ENCODE measurements at places on chromosomes 5 and 9.

- DNase-seq, result no peak
Observed at GRCh38 chr9:87516222-87516925, 18.7 kb downstream of the DAPK1 start.

GRCh38 chr9:7117676-7118561 is 360.1 kb downstream of the KDM4C start:
- no peak for DNase-seq

DNA sequence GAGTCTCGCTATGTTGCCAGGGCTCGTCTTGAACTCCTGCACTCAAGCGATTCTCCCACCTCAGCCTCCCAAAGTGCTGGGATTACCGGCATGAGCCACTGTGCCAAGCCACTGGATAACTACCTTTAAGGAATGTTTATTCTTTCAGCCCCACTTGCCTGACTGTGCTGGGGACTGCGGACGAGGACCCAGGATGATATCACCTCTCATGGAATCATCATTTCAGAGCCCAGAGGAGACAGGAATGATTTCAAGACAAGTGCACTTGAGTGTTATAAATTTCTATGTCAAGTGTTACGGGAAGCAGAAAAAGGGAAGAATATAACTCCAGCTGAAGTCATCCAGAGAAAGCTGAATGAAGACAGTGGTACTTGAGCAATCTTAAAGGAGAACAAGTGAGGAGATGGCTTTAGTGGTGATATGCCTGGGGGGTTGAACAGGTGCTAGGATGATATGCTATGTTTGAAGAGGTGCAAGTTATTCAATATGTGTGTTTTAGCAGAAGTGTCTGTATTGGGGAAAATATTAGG is 109.3 kb downstream of the DCP2 start:
- no peak for DNase-seq

- no peak for DNase-seq
Observed at GRCh38 chr5:151096001-151096373, 15.2 kb upstream of the TNIP1 start.

GRCh38 chr5:150246835-150247234 is 42.7 kb downstream of the CAMK2A start:
- DNase-seq, result no peak

- DNase-seq, result no peak
Observed at GRCh38 chr9:130576176-130576575, 3.2 kb upstream of the FUBP3 start.

DNA sequence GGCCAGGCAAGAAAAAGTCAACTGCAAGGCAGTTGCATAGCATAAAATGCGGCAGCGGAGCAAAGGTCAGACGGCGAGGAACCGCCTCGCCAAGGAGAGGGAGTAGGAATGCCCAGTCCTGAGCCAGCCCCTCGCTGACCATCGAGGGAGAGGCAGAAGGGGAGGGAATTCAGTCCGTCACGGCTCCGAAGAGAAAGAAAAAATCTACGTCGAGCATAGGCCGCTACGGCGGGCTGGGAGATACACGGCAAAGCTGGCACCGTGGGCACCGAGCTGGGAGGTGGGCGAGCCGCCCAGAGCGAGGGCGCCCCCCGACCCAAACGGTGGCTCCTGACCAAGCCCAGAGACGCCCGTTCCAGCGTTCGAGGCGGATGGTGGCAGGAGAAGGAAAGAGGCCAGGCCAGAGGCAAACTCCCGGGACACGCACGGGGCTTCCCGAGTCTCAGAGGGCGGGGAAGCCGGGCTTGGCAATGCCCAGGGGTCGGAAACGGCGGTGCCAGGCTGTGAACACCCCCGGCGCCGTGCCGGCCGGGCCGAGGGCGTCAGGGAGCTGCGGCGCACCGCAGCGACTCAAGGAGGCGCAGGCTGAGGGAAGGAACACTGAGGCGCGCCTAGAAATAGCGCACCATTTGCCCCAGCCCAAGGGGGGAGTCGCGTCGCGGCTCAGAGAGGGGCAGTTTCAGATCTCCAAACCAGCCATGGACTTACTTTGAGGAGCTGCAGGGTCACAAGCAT is 518 bp downstream of the SPRY4 start:
- DNase-seq, result no peak

DNA sequence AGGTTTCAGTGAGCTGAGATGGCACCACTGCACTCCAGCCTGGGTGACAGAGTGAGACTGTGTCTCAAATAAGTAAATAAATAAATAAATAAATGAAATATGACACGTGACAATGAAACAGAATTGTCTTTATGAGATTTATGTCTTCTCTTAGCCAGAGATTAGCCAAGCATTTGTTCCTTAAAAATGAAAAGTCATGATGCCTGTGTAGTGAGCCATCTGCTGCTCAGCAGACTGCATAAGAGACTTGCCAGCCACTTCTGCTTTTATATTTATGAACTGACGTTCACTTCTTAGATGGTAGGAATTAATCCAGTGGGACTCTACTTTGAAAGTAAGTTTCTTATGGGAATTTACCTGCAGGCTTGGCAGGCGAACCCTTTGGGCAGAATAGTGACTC is 227.4 kb downstream of the NR3C1 start:
- no peak for DNase-seq

GRCh38 chr9:89725271-89725670 is 120.5 kb downstream of the GADD45G start:
- no peak for DNase-seq

GRCh38 chr9:70056211-70056944 is 12.7 kb downstream of the MAMDC2 start:
- no peak for DNase-seq

- no peak for DNase-seq
Observed at GRCh38 chr5:159440968-159441367, 110.7 kb upstream of the IL12B start.

- DNase-seq, result no peak
Observed at GRCh38 chr9:136769710-136770191, 5.4 kb upstream of the LCN15 start.

- no peak for DNase-seq
Observed at GRCh38 chr9:91847581-91848091, 102.4 kb downstream of the ROR2 start.

DNA sequence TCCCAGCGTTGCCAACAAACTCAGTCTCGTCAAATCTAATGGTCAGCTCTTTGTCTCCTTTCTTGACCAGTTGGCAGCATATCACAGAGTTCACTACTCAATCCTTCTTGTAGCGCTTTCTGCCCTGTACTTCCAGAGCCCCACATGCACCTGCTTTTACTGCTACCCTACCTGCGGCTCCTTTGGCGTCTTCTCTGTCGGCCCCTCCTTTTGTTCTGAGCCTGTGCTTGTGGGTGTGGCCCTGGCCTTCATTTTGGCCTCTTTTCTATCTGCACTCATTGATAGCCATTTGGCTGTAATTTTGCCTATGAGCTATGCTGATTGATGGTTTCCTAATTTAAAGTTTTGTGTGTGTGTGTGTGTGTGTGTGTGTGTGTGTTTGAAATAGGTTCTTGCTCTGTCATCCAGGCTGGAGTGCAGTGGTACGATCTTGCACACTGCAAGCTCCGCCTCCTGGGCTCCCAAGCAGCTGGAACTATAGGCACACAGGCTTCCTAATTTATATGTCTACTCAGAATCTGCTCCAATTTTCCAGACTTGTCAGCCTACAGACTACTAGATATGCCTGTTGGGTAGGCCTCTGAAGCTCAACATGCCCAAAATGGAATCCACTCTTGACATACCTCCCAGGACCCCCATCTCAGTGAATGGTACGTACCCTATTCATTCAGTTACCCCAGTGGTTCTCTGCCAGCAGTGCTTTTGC is 32.3 kb downstream of the ARPC5L start:
- DNase-seq, result no peak

DNA sequence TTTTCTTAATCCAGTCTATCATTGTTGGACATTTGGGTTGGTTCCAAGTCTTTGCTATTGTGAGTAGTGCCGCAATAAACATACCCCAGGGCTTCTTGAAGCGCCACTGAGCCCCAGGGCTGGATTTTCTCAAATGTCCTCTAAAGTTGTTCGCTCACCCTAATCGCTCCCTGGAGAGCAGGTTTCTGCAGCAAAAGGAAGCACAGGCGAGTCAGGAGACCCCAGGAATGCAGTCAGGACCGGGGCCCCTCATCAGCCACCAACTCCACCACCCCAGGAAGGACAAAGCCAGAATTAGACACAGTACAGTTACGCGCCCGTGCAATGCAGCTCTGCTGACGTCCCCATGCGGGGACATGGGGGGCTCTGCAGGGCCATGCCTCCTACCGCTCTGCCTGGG is 15.7 kb upstream of the OBP2B start:
- no peak for DNase-seq

- no peak for DNase-seq
Observed at GRCh38 chr9:93136011-93136440, 2.0 kb upstream of the NINJ1 start.

DNA sequence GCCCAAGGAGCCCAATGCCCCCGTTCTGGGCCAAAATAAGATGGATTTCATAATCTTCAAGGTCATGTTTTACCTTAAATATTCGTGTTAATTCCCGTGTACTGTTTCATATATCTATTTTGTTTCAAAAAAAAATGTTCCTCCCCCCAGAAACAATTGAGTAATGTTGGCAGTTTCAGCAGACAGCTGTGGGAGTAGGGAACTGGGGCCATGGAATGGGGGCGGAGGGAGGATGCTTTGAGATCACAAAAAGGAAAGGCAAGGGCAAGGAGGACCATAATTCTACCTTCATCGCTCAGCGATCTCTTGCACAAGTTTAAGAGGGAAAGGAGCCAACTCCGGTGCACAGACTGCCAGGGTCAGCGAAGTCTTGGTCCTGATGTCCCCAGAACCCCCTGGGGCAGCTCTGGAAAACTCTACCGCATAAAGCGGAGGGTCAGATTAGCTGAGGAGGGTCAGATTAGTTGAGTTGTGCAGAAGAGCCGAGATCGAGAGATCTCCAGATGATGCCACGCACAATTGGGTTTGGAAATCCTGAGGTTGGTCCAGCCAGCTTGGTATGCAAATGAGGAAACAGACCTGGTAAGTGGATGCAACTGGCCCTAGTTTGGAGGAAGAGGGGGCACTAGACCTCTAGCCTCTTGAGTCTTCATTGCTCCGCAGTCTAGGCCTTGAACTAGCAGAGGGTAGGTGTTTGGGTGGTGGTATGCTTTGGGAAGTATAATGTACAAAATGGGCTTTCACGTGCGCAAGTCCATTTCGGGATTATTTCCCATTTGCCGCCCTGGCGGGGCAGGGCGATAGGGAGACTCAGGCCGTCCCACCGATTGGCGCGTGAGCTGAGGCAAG is 24.0 kb downstream of the CDKN2A start:
- no peak for DNase-seq

- DNase-seq, result no peak
Observed at GRCh38 chr5:139702548-139702947, 54.4 kb downstream of the CXXC5 start.

DNA sequence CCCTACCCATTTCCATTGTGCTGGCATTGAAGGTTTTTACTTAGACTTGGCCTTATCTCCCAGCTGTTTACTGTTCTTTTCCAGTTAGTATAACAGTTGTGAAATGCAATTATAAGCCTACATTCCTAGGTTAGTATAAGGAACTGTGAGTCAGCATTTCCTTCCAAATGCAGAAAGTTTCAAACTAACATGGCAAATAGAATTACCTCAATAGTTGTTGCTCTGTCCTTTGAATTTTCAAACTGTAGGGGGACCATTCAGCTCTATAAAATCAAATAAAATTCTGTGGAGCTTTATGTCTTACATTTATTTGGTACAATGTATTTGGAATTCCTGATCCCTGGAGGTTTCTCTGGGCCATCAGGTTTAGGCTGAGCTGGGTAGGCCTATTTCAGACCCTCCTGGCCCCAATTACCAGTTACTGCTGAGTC is 47.2 kb downstream of the ARHGEF28 start:
- DNase-seq, result no peak

DNA sequence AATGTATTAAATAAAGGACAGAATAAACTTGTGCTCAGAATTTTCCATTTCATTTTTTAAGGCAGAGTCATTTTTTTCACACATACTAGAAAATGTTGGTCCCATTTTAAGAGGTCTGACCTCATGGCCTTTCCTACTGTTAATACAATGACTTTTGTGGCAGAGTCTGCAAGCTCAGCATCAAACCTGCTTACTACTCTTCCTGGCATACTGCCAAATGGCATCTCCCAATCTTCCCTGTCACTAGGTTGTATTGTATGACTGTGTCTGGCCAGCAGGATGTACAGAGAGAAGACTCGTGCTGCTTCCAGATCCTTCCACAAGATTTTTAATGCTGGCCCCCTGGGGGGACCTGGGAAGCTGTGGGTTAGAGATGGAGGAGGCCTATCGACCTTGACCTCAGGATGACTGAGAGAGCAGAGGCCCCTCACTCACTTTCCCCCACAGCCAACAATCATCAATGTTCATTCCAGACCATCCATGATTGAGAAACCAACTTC is 64.7 kb downstream of the BARX1 start:
- no peak for DNase-seq

DNA sequence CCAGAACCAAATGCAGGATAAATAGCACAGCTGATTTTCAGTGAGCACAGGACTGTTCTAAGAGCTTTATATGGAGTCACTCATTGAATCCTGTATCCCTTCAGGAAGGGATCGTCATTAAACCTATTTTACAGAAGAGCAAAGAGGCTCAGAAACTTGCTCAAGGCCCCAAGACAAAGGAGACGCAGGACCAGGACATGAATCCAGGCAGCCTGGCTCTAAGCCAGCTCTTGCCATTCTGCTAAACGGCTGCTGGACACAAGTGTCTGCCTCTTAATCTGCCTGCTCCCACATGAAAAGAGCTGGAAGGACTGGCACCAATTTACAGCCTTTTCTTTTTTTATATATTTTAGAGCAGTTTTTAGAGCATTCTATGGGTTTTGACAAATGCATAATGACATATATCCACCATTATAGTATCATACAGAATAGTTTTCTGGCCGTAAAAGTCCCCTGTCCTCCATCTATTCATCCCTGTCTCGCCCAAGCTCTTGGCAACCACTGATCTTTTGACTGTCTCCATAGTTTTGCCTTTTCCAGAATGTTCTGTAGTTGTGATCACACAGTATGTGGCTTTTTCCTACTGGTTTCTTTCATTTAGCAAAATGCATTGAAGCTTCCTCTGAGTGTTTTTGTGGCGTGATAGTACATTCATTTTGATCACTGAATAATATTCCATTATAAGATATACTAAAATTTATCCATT is 37.5 kb downstream of the RETREG1 start:
- DNase-seq, result no peak

DNA sequence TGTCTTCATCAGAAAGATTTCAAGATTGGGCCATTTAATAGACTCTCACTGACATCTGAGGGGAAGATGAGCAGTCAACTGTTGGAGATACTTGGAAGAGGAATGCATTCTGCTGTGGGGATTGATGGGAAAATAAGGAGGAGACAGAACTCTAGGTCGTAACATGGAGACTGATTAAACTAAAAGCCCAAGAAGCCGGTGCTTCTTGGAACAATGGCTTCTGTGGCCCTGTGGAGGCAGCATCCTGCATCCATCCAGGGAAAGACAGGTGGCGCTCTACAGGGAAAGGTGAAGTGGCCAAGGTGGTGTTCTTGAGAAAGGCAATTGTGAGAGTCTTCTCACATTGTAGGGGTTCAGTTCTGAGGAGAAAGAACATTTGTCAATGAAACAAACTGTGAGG is 31.3 kb downstream of the ZFAND5 start:
- no peak for DNase-seq

- no peak for DNase-seq
Observed at GRCh38 chr5:143072734-143073133, 302.6 kb downstream of the ARHGAP26 start.

- DNase-seq, result no peak
Observed at GRCh38 chr5:23466401-23466912, 41.0 kb upstream of the PRDM9 start.

GRCh38 chr5:158530115-158530514 is 569.6 kb downstream of the EBF1 start:
- no peak for DNase-seq
